ENCODE measurements at places on chromosomes 11 and 22.

DNA sequence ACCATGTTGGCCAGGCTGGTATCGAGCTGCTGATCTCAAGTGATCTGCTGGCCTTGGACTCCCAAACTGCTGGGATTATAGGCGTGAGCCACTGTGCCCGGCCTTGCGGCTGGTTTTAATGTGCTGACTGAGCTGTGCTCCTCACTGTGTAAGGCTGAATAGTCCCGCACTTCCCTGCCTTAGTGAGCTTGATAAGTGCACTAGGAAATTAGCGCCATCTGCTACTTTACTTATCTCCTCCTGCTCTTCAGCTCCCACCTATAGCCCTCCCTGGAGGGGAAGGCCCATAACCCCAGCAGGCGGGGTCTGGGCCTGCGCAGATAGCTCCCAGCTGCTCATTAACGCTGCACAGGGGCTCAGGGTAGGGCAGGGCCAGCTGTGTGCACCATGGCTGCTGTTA, 49.4 kb downstream of the CLMP start:
- no peak for DNase-seq

GRCh38 chr22:39388261-39389011, 11.1 kb upstream of the TAB1 start:
- DNase-seq: peak; percentile 93

DNA sequence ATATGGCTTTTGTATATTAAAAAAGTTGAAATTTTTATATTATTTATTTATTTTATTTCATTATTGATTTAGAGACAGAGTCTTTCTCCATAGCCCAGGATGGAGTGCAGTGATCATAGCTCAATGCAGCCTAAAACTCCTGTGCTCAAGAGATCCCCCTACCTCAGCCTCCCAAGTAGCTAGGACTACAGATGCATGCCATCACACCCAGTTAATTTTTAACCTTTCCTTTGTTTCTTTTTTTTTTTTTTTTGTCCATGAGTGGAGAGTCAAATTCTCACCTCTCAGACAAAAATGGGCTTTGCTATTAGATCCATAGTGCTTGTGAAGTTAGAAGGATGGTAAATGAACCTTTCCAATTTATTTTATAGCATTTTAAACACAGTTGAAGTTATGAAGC, 182.5 kb downstream of the SOX6 start:
- DNase-seq: no peak

DNA sequence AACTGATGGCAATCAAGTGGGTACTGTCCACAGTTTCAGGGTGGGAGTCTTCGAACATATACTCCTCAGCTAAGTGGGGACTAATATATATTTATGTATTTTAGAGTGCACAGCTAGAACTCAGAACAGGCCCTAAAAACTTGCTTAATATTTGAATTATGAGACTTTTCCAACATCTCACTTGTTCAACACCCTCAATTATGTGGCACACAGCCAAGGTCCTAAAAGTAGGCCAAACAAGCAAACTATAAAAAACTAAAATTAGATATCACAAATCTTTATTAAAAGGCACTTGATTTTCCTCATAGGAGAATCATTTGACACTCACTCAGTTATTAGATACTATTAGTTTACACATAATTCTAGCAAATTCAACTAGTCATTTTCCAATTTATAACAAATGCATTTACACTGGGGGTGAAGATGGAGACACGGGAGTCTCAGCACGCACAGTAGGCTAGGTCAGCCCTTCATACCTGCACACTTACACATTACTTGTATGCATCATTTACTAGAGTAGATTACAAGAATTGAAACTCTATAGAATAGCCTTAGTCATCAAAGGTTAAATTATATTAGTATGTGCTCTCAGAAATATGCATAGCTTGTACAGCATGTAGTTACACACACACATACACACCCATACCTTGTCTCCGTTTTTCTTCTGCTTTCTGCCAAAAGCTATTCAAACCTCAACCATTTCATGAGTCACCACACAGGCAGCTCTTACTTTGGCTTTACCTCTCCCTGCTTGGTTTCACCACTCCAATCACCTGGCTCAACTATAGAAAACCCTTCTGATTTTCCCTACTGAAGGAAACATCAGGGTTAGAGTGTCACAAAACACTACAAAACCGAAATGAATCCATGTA, 171.5 kb downstream of the SBF2 start:
- DNase-seq: no peak

- no peak for DNase-seq
Observed at GRCh38 chr22:36285017-36285416, 32.1 kb downstream of the APOL1 start.

DNA sequence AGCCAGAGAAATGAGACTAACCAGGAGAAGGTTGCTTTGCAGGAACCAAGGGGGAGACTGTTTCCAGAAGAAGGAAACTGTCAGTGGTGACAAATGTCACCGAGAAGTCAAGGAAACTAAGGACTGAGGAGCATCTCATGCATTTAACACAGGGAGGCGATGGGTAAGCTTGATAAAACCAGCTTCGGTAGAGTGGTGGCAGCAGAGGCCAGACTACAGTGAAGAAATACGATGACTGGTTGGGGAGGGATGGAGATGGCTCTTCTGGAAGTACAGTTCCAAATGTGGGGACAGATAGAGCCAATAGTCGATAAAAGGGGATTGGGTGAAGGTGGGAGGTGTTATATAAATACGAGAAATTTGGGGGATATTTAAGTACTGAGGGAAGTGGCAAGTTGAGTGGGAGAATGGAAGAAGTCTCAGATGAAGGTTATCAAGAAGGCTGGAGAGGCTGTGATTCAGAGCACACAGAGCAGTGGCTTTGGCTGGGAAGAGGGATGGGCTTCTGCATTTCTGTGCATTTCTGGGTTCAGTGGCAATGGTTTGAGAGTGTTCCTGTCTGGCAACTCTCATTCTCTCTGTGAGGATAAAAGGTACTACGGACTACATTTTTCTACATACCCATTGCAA, 29.2 kb downstream of the SC5D start:
- peak; percentile 60 for DNase-seq

Data from T-helper 1 cell (primary cell).